Astrocyte (in vitro differentiated cells and primary cell): ENCODE measurements at places on chromosomes 2 and 18.

- no peak for DNase-seq
Observed at GRCh38 chr2:188316791-188317423, 25.2 kb downstream of the GULP1 start.

- DNase-seq: no peak
Observed at GRCh38 chr18:69483574-69483973, 82.9 kb downstream of the DOK6 start.

DNA sequence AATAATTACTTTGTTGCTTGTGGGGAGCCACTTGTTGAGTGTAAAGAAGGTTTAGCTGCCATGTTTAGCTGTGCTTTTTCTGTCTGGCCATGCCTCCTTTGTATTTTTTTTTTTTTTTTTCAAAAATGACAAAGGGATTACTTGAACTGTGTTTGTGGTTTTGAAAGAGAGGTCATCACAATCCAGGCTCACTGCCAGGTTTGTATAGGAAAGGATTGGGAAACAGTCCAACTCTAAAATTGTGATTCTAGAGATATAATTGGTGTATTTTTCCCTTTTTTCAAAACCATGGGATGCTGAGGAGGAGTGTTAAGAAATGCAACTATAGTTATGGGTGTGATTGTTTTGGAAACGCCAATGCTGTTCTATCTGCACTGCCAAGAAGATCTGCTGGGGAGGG, 4.3 kb downstream of the ITPRIPL1 start:
- DNase-seq: peak; percentile 29

- DNase-seq: no peak
Observed at GRCh38 chr18:68152770-68153169, 562.1 kb downstream of the TMX3 start.

DNA sequence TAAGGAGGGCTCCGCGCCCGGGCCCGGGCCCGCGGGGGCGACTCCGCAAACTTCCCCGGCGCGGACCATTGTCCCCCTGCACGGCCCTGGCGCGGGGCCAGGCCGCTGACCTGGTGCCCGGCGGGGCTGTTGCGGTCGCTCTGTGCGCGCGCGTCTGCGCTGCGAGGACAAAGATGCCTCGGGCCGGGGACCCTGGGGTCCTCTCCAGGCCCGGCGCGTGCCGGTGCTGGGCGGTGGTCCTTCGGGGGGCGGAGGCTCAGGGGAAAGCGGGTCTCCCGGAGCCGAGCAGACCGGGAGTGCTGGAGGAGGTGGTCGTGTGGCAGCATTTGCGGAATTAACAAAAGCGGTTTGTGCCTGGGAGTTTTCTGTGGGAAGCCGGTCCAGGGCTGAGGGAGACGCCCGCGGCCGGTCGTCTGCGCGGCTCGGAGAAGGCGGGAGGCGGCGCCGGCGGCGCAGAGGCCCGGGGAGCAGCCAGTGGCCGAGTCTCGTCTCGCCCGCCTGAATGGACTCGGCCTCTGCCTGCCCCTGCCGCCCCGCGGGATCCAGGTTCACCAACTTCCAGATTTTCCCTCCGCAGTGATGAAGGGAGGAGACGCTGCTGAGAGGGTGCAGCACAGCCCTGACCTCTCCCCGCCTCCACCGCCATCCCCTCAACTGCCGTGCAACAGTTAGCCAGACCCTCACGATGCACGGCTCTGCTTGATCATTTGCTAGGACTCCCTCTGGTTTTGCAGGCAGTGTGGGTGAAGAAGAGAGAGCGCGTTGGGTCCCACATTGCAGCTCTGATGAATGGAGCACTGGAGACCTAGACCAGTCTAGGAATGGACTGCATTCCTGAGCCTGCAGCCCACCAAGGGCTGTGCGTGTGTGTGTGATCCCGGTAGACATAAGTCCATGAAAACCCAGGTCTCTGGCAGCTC, 705 bp downstream of the EFR3B start:
- peak; percentile 21 for DNase-seq

DNA sequence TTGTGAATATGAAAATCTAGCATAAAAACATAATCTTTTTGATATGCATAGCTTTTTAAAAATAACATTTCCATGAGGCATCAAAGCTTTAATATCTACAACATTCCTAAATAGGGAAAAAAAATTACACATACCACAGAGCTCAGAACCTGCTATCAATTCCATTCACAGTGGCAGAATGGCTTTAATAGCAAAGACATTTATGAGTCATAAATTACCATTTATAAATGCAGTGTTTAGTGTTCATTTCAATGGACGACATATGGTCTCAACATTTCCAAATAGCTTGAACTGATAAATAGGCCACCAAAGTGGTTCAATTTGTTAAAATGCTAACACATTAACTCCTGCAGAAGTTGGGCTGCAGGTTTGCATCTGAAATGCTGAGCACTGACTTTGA, 600.6 kb upstream of the SETBP1 start:
- DNase-seq: peak; percentile 57

- no peak for DNase-seq
Observed at GRCh38 chr2:127585270-127585807, 49.9 kb downstream of the MYO7B start.

DNA sequence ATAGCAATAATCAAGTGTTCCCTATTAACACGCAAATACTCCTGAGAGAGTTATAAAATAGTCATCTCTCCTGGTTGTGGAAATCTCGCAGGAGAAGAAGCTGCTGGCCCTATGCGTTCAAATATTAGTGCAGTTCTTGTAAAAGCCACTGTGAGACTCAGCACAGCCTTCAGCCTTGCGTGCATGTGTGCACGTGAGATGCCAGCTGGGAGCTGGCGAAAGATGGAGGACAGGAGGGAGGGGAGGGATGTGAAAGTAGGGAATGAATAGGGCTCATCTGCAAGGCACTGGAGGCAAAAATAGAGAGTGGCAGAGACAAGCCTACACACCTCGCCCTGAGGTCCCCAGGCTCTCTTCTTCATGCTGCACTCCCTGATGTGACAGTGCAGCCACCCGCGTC, 126.5 kb downstream of the INO80D start:
- no peak for DNase-seq

DNA sequence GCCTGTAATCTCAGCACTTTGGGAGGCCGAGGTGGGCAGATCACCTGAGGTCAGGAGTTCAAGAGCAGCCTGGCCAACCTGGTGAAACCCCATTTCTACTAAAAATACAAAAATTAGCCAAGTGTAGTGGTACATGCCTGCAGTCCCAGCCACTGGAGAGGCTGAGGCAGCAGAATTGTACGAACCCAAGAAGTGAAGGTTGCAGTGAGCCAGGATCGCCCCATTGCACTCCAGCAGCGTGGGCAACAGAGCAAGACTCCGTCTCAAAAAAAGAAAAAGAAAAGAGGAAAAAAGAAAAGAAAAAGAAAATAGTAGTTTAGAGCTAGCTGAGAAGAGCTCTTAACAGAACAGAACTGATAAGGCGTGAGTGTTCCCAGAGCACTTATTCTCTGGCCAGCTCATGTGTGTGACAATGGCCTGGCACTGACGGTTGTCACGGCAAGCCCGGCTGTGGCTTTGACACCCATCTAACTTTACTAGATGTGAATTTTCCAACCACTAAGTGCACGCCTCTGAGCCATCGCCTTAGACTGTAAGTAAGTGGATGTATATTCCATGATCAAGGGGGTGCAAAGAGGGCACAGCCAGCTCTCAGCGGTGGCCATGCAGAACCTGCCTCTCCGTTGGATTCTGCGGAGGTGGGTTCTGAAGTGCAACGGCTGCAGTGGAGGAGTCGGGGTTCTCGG, 80.0 kb downstream of the ZNF516 start:
- DNase-seq: no peak

DNA sequence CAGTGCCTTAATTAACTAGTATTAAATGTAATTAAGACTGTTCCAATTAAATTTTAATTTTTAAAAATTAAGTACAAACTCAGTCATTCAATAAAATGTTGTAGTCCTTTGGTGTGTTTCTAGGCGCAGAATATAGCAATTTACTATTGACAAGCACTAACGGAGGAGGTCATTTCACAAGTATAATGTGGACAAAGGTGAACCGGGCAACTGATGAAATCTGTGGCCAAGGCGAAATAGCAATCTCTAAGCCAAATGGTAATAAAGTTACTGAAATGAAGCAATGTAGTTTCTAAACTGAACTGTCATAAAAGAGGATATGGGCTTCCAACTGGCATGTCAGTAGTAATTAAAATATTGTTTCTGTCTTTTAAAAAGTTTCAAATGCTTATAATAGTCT, 27.5 kb downstream of the FIGN start:
- DNase-seq: no peak

DNA sequence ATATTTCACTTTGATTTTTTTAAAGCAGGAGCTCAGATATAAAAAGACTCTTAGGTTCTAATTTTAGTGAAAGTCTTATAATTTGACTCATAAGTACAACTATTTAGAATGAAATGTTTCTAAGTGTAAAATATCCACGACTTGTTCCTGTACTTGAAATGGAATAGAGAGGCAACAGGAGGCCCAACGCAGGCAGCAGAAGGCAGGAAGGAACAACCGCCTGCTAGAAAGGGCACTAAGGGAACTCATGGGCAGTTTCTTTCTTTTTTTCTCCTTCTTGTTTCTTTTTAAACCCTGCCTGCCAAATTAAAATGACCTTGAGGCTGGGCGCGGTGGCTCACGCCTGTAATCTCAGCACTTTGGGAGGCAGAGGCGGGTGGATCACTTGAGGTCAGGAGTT, 51.0 kb downstream of the RBMS1 start:
- no peak for DNase-seq

- peak; percentile 1 for DNase-seq
Observed at GRCh38 chr2:136985044-136985443, 219.7 kb downstream of the THSD7B start.

DNA sequence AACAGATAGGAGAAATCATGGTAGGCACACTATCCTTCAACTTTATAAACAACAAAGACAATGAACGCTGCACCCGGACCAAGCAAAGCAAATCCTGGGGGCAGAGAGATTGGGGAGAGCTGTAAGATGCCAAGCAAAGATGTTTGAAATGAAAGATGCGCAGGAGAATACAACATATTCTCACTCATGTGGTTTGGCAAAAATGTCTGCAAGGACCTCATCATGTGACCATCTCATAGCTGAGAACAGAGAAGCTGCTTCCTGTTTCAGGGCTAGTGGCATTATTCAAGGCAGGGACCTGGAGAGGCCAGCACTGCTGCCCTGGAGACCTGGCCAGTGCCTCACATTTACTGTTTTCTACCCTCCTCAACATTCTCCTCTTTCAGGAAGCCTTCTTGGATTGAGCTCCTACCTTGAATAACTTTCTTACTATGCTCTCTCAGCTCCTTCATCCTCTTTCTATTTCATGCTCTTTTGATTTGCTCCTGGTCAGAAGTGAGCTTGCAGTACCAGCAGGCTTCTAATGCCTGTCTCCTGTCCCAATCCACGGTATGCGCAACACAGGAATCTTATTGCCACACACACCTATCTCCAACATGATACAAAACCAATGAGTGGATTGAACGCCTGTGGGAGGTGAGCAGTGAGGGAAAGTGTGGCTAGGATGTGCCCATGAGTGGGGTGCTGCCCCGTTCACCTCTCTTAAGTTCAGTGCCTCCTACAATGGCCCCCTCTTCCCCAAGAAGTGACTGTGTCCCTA, 133.0 kb downstream of the CELF4 start:
- no peak for DNase-seq

DNA sequence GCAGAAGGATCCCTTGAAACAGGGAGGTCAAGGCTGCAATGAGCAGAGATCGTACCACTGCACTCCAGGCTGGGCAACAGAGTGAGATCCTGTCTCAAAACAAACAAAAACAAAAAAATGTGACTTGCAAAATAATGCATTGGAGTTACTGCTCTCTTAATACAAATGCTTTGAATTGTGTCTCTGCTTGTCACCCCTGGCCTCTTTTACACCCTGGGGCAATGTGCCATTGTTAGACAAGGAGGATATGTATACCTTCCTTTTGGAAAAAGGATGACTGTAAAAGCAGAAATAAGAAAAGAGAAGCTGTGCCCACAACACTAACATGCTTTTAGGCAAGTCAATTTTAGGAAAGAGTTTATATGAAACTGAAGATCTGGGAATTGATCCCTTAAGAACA, 20.8 kb upstream of the C2orf74 start:
- DNase-seq: no peak

DNA sequence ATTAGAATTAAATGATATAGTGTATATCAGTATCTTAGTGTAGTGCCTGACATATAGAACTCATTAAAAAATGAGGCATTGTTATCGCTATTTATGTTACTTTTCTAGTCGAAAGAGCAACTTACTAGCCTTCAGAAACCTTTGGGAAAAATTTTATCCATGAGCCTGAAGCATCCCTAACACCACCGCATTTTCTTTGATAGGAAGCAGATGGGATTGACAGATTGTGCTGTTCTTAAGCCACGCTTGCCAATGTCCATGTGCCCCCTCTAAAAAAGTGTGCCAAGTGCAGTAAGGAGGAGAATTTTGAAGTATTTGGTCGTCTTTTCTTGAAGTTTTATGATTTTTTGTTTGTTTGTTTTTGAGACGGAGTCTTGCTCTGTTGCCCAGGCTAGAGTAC, 29.1 kb downstream of the PPM1B start:
- DNase-seq: no peak

- DNase-seq: peak; percentile 76
Observed at GRCh38 chr2:109185338-109185737, 56.3 kb downstream of the SH3RF3 start.

DNA sequence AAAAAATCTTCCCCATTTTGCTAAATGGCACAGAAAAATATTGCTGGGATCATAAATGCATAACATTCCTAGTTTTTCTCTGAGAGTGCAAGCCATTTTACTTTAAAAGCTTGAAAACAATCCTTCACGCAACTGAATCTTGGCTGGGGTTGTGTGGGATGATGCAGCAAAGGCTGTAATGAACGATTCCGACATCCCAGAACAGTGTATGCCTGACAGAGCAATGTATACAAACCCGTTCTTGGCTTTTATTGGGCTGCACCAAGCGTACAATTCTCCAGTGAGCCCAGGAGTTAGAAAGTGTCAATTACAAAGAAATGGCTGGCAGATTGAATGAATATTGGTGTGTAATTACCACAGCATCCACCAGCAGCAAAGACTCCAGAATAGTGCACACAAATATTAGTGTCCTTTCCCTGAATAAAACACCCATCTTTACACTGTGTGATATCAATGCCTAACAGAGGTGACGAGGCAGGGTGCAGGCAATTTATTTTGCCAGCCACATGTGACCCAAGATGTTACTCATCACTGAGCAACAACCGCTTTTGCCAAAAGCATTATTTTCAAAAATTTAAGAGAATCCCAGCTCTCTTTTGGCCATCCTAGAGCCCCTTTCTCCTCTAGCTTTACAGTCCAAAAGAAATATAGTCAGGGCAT, 578.6 kb upstream of the CHAC2 start:
- no peak for DNase-seq

DNA sequence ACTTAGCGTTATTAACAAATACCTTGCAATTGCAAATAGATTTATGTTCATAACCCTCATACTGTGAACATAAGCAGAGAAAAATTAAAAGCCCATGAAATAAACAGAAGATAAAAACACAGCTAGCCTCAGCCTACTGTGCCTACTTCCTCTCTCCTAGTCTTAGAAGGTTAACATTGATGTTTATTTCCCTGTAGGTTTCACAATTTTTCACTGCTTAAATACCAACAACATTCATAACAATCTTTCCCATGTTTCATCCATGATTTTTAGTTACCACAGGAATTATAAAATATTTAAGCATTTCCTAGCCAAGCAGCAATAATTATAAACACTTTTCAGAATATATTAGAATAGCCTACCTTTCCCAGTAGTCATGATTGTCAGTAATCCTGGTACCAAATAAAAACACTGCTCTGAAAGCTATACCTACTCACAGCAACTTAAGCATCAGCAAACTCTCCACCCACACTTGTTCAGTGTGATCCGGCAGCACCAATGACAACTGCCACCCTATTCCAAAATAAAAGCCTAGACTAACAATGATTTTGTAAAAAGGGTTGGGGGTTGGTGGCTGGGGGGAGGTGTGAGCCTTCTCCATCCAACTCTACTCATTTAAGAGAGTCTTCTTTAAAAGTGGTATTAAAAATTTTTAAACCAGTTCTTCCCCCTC, 40.6 kb upstream of the RNU4ATAC start:
- peak; percentile 25 for DNase-seq
